ENCODE measurements at places on chromosomes 12 and 14.

DNA sequence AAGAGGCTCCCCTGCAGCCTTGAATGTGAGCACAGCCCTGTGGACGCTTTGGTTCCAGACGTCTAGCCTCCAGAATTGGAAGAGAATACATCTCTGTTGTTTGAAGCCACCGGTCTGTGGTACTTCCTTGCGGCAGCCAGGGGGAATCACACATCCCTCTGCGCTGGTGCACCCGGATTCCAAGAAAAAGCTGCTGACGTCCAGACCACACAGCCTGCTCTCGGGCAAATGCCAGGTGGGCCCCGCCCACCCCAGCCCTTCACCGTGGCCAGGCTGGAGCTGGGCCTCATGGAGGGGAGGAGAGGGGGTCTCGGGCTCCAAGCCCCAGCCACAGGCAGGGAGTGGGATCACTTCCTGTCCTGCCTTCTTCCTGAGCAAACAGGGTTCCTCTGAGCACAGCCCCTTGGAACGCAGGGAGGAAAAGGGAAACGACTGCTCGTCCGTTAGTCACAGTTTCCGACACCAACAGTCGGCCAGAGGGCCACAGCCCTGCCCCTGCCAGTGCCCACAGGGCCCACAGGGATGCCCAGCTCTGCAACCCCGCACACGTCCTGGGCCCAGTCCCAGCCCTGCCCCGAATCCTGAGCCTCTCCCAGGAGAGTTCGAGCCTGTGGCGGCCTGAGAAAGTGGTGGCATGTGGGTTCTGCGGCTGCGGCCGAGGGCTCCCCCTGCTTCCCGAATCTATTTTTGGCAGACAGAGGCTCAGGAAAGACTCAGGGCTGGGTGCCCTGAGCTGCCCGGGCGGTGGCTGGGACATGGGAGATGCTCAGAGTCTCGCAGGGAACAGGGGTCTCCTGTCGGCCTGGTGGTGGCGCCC lies 85.3 kb downstream of the RFLNA start:
- DNase-seq: peak; percentile 44

GRCh38 chr12:129830796-129831195 lies 73.0 kb downstream of the TMEM132D start:
- DNase-seq: no peak

GRCh38 chr14:100302616-100303015 lies 3.6 kb downstream of the SLC25A29 start:
- DNase-seq: no peak

DNA sequence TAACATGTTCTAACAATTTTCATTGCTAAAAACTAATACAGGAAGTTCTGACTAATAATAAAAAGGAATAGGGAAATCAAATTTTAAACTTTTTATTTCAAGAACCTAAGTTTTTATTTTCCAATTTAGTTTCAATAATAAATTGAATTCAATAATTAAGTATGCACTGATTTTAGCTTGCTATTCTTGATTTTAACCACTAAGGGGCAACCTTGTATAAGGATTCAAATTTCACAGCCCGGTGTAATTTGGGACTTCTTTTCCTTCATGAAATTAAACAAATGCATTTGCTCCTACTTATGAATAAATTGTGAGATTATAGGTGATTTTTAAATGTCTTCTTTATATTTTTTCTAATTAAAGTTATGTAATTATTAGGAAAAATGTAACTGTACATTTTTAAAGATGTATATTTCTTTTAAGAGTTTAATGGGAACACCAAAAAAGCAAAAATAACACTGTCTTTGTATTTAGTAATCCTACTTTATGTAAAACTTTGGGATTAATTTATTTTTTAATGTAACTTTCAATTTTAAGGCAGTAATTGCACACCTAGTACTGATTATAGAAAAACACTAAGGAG lies 241.4 kb upstream of the PDZRN4 start:
- DNase-seq: peak; percentile 54

GRCh38 chr14:64910847-64911495 lies 3.3 kb upstream of the CHURC1 start:
- DNase-seq: peak; percentile 55

- no peak for DNase-seq
These were observed 57.7 kb downstream of the ARF6 start for GRCh38 chr14:49950275-49951228.

- no peak for DNase-seq
These were observed 19.4 kb downstream of the TCTN2 start for GRCh38 chr12:123690191-123690840.

DNA sequence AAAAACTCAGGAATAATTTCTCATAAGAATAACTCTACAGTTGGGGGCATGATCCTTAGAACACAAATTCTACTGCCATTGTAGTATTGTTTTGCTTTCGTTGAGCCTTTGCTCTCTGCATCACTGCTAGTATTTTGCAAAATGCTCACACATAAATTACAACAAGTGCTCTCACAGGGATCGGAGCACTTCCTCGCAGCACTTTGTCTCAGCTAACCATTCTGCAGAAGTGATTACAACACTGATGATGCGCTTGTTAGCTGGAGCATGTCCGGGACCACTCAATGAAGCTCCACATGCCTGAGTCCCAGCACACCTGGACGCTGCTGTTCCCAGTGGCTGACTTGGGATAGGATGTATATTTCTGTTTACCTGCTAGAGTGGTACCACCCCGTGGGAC lies 31.6 kb downstream of the MOAP1 start:
- no peak for DNase-seq

GRCh38 chr12:92928421-92928961 lies 604 bp downstream of the EEA1 start:
- DNase-seq: peak; percentile 17

DNA sequence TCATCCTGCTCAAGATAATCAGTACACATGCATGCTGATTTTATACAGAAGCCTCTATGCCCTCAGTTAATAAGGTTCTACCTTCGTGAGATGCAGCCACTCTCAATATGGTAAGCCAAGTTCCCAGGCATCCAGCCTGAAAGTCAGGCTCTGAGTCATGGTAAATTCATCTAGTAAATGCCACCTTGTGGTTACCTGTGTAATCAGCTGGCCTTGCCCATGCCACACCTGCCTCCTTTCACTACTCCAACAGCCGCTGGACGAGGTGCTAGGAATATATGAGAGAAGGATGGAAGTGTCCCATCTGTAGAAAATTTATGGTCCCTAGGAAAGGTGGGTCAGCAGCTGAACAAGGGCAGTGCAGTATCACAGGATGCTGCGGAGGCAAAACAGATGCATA lies 207.3 kb downstream of the SSPN start:
- DNase-seq: peak; percentile 9

- DNase-seq: no peak
These were observed 94.5 kb downstream of the AACS start for GRCh38 chr12:125159702-125160101.

GRCh38 chr14:29937116-29937515 lies 9.5 kb upstream of the PRKD1 start:
- DNase-seq: no peak

DNA sequence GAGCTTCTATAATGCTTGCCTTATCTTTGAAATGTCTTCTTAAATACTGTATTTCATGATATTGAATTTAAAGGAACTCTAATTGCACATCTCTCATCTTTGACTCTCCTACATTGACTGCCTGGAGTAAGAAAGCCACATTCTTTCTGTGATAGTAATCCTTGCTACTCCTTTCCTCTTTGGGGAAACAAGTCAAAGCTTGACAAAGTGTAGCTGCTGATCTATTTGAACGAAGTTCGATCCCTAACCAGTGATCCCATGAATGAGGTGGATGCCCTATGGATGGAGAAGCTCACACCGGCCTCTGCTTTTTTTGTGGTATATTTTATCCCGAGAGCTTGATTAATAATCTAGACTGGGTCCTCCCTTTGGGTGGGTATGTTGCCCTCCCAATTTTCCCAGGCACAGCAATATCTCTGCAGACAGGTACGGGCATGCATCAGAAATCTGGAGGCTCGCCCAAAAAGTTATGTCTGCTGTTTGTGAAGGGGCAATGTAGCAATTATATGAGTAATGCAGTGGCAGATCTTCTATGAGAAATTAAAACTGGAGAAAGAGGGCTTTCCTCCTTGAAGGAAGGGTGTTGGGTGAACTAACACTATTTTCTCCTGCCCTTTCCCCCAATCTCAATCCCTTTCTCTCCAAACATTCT lies 163.0 kb upstream of the FRMD6 start:
- DNase-seq: no peak

- no peak for DNase-seq
These were observed 300.8 kb downstream of the SSPN start for GRCh38 chr12:26496170-26496569.

DNA sequence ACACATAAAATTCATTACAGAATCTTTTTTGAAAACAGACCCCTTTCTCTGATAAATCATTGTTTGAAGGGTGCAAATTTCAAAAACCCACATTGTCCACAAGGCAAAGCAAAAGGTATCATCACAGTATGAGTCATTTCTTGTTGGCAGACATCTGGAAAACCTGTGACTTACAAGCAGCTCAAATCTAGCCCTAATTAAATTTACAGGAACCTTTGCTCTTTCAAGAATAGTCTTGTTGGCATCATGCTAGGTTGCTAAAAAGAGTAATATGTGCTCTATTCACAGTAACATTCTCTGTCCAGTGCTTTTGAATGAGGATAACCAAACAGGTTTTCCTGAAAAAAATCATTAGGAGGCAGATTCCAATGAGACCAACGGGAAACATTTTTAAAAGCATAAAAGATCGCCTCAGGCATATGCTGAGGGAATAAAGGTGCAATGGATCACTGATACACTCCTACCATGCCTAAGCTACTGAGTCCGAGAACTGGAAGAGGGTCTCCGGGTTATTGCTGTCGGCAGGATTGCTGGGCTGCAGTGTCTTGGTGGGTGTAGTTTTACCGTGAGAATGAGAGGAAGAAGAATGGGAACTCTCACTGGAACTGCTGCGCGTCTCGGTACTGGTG lies 55.5 kb upstream of the TTC7B start:
- DNase-seq: peak; percentile 92

DNA sequence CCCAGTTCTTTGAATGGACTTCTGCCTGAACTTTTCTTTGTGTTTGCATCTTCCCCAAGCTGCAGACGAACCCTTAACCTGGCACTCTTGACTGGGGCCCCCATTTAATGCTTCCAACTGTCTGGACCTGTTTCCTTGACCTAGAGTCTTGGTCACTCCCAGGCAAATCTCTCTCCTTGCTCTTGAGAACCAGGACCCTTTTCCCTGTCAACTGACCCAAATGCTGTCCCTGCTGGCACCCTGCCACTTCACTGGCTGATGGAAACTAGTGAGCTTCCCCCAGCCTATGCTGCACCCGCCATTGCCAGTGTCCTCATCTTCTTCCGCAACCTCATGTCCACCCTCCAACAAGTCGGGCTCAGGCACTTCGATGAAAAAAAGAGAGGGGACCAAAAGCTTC lies 79.5 kb downstream of the PRIMA1 start:
- no peak for DNase-seq

- no peak for DNase-seq
These were observed 198.8 kb downstream of the ANO2 start for GRCh38 chr12:5746036-5746908.

DNA sequence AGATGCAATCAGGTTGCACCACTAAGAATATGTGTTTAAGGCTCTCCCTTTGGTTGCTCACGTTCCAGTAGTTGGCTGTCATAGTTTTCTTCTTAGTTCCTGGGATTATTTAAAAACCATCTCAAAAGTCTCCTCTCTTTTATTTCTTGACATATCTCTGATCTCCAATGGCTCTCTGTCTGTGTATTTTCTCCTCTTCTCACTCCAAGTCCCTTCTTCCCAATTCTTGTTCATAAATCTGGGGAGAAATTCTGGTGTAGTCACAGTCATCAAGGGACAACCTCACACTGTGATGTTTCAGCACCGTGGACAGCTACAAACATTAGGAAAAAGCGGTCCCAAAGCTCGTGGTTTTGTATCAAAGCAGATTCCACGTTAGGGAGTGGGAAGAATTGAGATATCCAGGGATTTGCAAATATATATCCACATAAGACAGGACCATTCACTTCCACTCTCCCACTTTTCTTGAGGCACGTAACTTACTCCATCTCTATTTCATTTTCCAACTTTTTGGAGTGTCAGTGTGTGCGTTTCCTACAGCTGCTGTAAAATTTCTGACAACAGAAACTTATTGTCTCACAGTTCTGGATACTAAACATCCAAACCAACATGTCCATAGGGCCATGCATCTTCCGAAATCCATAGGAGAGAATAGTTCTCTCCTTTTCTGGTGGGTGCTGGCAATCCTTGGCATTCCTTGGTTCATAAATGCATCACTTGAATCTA lies 80.6 kb upstream of the TMEM233 start:
- peak; percentile 17 for DNase-seq

GRCh38 chr12:104486943-104487819 lies 30.4 kb downstream of the CHST11 start:
- DNase-seq: no peak

- DNase-seq: no peak
These were observed 12.0 kb upstream of the PRIMA1 start for GRCh38 chr14:93799989-93800921.

DNA sequence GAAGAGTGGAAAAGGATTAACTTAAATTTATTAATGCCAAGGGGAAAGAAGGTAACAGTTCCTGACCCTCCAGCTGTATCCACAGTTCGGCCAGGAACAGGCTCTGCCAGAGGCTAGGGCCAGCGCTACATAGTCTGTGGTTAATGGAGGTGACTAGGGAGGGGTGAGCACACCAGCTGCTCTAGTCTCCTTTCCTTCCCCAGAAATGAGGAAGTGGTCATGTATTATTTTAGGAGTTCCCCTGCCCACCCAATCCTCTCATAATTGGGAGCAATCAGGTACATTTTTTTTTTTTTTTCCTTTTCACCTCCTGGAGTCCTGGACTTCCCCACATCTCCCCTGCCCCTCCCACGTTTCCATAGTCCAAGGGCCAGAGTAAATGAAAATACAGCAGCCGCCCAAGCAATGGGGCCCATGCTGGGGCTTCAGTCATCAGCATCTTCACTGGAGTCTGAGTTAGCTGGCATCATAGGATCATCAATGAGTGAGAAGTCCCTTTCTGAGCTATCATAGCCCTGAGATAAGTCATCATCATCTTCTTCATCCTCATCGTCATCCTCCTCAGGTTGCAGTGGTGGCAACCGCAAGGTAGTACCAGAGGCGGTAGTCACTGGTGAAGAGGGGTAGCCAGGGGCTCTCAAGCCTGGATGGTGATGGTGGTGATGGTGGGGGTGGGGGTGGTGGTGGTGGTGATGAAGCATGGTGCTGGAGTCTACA lies 1.5 kb upstream of the SUPT16H start:
- DNase-seq: no peak

GRCh38 chr12:111573476-111573875 lies 25.6 kb downstream of the ATXN2 start:
- no peak for DNase-seq

GRCh38 chr12:49482095-49483051 lies 56.5 kb upstream of the KCNH3 start:
- DNase-seq: no peak

GRCh38 chr14:22509036-22509709 lies 79.9 kb downstream of the DAD1 start:
- no peak for DNase-seq

All from SK-MEL-5 (cell line).